H4 (cell line): ENCODE measurements at places on chromosomes 1 and 21. TPM values are rescaled to one million over a fixed set of nuclear protein-coding genes. Genes with fewer than 3 reads are reported as not detected.

SELL gene
- total RNA-seq, result 5.0 and 5.1 TPM in 2 replicates

FHAD1 gene
- 0.17 TPM in 1 of 2 replicates, not detected in the other for total RNA-seq

ITLN1 gene
- total RNA-seq, result not detected in 2 replicates

DNA sequence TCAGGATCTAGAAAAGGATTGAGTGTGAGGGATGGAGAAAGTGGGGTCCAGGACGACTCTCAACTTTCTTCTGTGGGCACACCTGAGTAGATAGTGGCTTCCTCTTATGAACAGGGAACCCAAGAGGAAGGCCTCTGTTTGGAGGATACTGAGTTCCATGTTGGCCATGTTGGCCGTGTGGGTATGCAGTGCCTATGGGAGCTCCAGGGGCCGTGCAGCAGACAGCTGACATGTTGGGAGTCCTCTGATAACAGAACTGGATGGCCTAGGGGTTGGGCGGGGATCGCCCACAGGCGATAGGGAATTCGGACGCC is 43.0 kb downstream of the TMEM53 start:
- DNase-seq, result no peak

- DNase-seq, result no peak
Observed at GRCh38 chr1:61427510-61427909, 297.4 kb downstream of the TM2D1 start.

DNA sequence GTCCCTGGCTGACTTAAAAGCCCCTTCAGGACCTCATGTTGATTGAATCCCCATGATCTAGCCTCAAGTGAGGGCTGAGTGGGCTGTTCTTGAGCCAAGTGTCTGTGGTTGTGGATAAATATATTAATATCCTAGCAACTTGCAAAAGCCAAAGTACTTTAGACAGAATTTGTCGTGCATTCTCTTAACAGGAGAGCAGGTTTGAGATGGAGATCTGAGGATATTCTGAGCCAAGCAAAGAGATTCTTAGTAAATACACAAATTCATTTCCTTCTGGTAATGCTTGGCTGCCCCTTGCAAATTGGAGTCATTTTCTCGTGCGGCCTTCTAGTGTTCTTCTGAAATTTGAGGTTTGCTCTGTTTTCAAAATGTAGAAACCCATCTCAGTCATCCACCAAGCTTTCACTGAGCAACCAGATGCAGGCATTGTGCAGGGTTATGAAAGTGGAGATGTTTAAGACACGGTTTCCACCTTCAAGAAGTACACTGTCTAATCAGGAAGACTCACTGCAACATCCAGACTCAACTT is 242.1 kb upstream of the JUN start:
- DNase-seq, result no peak

- no peak for DNase-seq
Observed at GRCh38 chr1:185520188-185520920, 203.3 kb upstream of the IVNS1ABP start.

GRCh38 chr21:38987633-38988508 is 182.1 kb downstream of the ETS2 start:
- no peak for DNase-seq

- no peak for DNase-seq
Observed at GRCh38 chr1:52032124-52032784, 1.4 kb downstream of the KTI12 start.

DNA sequence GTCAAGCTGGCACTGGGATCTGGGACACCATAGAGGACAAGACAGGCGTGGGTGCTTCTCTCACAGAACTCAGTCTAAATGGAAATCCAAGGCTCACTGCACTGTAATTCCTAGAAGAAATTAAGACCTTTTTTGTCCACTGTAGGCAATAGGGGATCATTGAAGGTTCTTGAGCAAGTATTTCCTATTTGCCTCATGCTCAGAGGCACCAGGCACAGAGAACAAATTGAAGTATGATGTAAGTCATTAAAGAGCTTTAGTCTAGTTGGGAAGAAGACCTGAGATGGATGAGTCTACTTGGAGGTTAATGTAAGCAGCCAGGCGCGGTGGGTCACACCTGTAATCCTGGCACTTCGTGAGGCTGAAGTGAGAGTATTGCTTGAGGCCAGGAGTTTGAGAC is 34.6 kb downstream of the EIF2D start:
- no peak for DNase-seq
